ENCODE measurements at places on chromosomes 4 and X. TPM values are rescaled to one million over a fixed set of nuclear protein-coding genes. Genes with fewer than 3 reads are reported as not detected.

GRCh38 chr4:173802662-173803022, 272.6 kb upstream of the HAND2 start:
- peak; percentile 39 for DNase-seq

- no peak for DNase-seq
These were observed 35.3 kb upstream of the SPRY1 start for GRCh38 chr4:123361195-123361861.

GRCh38 chrX:15600745-15601144, at the start of gene ACE2:
TSS of gene ACE2 (minus strand) at chrX:15600960. CDS start at chrX:15600911, 49 bp downstream.
- no peak for DNase-seq

DNA sequence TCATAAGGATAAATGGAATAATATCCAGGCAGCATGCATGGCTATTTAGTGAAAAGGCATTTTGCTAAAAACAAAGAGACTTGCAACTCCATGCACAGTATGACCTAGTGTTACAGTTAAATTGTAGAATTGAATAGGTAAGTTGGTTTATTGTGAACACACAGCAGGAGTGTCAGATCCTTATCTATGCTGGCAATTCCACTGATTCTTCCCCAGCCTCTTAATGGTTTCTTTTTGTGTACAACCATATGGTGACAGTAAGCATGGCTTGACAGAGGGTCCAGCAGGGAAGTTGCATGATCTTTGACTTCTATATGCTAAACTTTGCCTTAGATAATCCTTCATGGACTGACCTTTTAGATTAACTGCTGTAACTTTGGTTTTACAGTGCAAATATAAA, 936.6 kb upstream of the EPHA5 start:
- no peak for DNase-seq

Gene SMARCA5
- total RNA-seq, result 44.9 TPM

Gene RHOH
- total RNA-seq, result under 0.01 TPM

Gene IL2
- total RNA-seq, result not detected

All from osteoblast (primary cell).